ENCODE measurements at places on chromosomes 5 and 9.

GRCh38 chr5:124056326-124056990 is 544.5 kb downstream of the CSNK1G3 start:
- no peak for DNase-seq

DNA sequence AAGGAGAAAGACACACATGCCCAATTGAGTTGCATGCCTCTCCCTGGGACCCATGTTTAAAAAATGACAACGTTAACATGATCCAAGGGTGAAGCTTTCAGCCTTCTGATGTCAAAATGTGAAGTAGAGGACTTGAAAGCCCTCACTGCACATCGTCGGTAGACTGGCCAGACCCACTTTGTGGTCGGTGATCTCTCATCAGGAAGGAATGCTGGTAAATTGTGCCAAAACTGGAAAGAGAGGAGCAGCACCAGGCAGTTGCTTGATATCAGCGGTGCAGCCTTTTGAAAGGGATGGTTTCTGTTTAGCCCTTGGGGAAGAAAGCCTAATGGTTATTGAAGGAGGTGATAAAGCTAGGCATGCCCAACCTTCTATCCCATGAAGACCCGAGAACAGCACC is 125.3 kb upstream of the MARCHF11 start:
- DNase-seq, result no peak

DNA sequence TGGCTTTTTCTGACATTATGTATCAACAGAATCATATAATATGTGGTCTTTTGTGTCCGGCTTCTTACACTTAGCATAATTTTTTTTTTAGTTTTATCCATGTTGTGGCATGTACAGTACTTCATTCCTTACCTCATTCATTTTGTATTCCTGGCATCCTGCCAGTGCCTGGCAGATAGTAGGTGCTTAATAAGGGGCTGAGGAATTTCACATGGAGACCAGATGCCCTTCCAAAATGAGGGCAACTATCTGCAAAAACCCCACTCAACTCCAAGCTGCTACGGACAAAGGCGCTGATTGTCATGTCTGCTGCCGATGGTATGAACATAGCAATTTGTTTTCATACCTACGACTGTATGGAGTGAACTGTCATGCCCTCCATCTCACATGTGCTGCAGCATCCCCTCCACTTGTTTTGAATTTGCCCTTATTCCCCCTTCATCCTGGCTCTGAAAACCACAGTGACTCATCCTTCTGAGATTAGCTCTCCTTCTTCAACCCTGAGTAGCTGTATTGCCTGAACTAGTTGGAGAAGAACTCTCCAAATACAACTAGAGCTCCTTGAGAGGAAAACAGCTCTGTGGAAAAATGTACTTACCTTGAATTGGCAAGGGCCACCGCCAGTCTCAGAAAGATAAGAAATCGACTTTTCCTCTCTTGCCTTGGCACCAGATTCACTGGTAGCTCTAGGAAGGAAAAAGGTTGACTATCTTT is 41.3 kb upstream of the FOXE1 start:
- no peak for DNase-seq

- no peak for DNase-seq
Measured at GRCh38 chr5:73997960-73998359, 372.0 kb downstream of the ARHGEF28 start.

GRCh38 chr9:121815546-121816448 is 164.4 kb downstream of the DAB2IP start:
- DNase-seq, result no peak

- no peak for DNase-seq
Measured at GRCh38 chr9:70949239-70949638, 172.2 kb downstream of the TRPM3 start.
